Tibial nerve (tissue), 4 donors: ENCODE measurements at places on chromosomes 11 and 22. TPM values are rescaled to one million over a fixed set of nuclear protein-coding genes. Genes with fewer than 3 reads are reported as not detected.

ABCG4 gene
- total RNA-seq: not detected

NLRP10 gene
- 0.44 TPM for total RNA-seq

CST6 gene
- not detected for total RNA-seq

CBX7 gene
- 189 TPM for total RNA-seq

TIMP3 gene
- total RNA-seq: 952 TPM

ISX gene
- total RNA-seq: not detected

CARD16 gene
- total RNA-seq: 18.4 TPM

OR8A1 gene
- total RNA-seq: not detected

CRYBB3 gene
- total RNA-seq: not detected

OR52E6 gene
- total RNA-seq: not detected

APOA4 gene
- total RNA-seq: not detected

CAVIN3 gene
- total RNA-seq: 598 TPM

GRCh38 chr11:91952056-91952455 lies 272.6 kb upstream of the FAT3 start:
- no peaks in the 10 kb centered on the region for H3K36me3 ChIP-seq
- H3K27me3 ChIP-seq: no peaks in the 10 kb centered on the region
- H3K4me3 ChIP-seq: no peak overlapping the region
- H3K4me1 ChIP-seq: no peaks in the 10 kb centered on the region
- no peak for DNase-seq
- H3K27ac ChIP-seq: no peak overlapping the region

- no peak overlapping the region for H3K4me3 ChIP-seq
- no peak overlapping the region for H3K27ac ChIP-seq
- no peak for DNase-seq
- no peaks in the 10 kb centered on the region for H3K4me1 ChIP-seq
Measured at GRCh38 chr11:17259519-17259918, 17.0 kb upstream of the NUCB2 start.

DNA sequence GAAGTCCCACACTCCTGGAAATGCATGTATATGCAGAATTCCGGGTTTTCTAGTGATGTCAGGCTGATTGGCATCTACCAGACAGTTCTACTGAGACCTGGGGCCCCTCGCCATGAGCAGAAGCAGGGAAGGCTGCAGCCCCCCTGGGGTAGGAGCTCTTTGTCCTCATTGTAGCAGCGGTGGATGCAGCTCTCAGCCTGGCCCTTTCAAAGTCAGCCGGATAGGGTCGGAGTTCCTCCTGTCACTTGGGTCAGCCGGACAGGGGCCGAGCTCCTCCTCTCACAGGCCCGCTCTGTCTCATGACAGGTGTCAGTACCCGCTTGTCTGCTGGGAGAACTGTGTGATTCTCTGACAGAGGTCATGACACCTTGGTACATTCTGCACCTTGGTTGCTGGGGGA lies 30.0 kb downstream of the MRGPRD start:
- DNase-seq: no peak
- H3K4me1 ChIP-seq: peaks cover 7% of the 10 kb centered on the region
- no peak overlapping the region for H3K27ac ChIP-seq
- H3K27me3 ChIP-seq: no peaks in the 10 kb centered on the region
- H3K36me3 ChIP-seq: no peaks in the 10 kb centered on the region

DNA sequence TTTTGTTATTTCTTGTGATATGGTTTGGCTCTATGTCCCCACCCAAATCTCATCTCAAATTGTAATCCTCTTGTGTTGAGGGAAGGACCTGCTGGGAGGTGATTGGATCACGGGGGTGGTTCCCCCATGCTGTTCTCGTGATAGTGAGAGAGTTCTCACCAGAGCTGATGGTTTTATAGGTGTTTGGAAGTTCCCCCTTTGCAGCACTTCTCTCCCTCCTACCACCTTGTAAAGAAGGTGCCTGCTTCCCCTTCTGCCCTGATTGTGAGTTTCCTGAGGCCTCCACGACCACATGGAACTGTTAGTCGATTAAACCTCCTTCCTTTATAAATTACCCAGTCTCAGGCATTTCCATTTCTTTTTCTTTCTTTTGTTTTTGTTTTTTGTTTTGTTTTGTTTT lies 24.4 kb upstream of the SIK2 start:
- no peaks in the 10 kb centered on the region for H3K36me3 ChIP-seq
- no peaks in the 10 kb centered on the region for H3K4me1 ChIP-seq
- no peak overlapping the region for H3K4me3 ChIP-seq
- DNase-seq: no peak
- no peaks in the 10 kb centered on the region for H3K27me3 ChIP-seq
- H3K27ac ChIP-seq: no peak overlapping the region

DNA sequence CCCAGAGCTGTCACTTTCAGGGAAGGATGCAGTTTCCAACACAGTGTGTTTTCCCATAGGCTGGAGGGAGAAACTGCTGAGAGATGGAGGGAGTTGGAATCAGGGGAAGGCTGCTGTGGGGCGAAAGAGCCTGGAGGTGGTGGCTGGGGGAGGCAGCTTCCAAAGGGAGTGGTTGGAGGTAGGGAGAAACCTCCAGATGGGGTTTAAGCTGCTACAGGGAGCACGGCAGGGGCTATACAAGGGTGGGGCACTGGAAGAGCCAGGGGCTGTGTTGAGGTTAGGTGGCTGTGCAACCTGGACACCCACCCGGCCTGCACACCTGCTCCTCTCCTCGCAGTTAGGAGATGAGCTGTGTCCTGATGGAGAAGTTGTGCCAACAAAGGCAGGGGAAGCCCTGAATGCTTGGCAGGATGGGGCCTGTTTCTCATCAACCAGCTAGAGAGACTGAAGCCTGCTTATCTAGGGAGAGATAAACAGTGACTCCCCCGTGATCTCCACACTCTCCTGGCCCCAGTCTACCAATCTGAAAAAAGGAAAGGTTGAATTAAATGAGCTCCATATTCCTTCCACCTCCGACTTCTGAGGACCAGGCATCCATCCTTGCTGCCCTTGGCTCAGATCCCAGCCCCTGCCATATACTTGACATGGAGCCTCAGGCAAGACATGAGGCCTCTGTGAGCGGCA lies 3.6 kb upstream of the SLCO2B1 start:
- no peaks in the 10 kb centered on the region for H3K36me3 ChIP-seq
- no peaks in the 10 kb centered on the region for H3K27me3 ChIP-seq
- H3K4me3 ChIP-seq: no peak overlapping the region
- no peaks in the 10 kb centered on the region for H3K4me1 ChIP-seq
- DNase-seq: no peak

- no peaks in the 10 kb centered on the region for H3K27me3 ChIP-seq
- H3K27ac ChIP-seq: peak overlapping the region; percentile 79
- H3K36me3 ChIP-seq: no peaks in the 10 kb centered on the region
- H3K4me1 ChIP-seq: peaks cover 20% of the 10 kb centered on the region
- no peak overlapping the region for H3K4me3 ChIP-seq
Measured at GRCh38 chr11:130522284-130522961, 74.0 kb downstream of the ADAMTS15 start.

- H3K27me3 ChIP-seq: no peaks in the 10 kb centered on the region
- no peak overlapping the region for H3K4me3 ChIP-seq
- peaks cover 71% of the 10 kb centered on the region for H3K4me1 ChIP-seq
Measured at GRCh38 chr22:23248583-23248982, 68.3 kb downstream of the BCR start.

GRCh38 chr11:130118165-130118564 lies 41.4 kb upstream of the ST14 start:
- H3K4me1 ChIP-seq: peaks cover 34% of the 10 kb centered on the region
- H3K27me3 ChIP-seq: no peaks in the 10 kb centered on the region
- no peak for DNase-seq
- no peak overlapping the region for H3K4me3 ChIP-seq
- peaks cover 1% of the 10 kb centered on the region for H3K36me3 ChIP-seq

DNA sequence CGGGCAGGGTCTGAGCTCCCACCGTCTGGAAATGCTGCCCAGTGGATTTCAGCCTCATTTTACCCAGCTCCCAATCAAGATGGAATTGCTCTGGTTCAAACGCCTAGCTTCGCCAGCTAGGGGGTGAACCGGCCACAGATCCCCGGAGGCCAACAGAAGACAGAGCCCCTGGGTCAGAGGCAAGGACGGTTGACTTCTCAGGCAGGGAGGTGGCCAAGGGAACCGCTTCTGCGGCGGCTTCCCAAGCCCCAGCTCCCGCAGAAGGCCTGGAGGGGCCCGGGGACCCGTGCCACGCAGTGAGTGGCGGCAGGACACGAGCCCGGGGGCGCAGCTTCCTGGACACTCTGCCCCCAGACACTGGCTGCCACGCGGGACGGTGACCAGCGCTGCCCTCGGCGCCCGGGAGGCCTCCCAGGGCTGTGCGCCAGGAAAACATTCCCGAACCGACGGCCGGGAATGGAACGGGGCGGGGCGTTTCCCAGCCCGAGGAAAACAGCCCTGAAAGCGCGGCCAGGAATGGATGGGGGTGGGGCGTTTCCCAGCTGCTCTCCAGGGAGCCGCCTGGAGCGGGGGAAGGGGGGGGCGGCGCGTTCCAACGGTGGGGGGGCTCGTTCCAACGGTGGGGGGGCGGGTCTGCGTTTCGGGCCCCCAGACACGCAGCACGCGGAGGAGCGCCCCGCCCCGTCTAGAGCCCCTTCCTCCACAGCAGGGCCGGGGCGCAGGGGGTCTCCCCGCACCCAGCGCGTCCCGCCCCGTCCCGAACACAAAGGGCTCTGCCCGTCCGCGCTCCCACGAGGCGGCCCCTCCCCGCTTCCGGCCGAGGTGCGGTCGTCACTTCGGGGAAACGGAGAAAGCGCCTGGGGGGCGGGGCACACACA lies 13.5 kb upstream of the B4GALNT4 start:
- H3K36me3 ChIP-seq: no peaks in the 10 kb centered on the region
- DNase-seq: peak; percentile 92
- peak overlapping the region; percentile 27 for H3K4me3 ChIP-seq
- peak overlapping the region; percentile 99 for H3K27ac ChIP-seq
- peaks cover 12% of the 10 kb centered on the region for H3K27me3 ChIP-seq
- H3K4me1 ChIP-seq: peaks cover 18% of the 10 kb centered on the region

DNA sequence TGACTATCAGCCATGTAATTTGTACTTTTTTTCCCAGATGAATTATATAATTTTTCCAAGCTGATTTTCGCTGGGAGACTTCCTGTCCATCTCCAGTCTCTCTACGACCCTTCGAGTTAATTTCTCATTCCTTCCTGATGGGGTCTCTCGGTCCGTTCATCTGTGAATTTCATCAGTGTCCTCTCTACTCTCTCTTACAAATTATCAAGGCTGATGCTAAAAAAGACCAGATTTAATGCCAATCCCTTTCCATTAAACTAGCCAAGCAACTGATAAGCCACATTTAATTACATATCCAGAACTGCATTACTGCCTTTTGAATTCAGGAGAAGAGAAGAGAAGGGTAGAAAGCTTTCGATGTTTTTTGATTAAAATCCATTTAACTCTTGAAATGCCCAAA lies 25.8 kb downstream of the VSIG10L2 start:
- H3K27ac ChIP-seq: no peak overlapping the region
- no peak overlapping the region for H3K4me3 ChIP-seq
- H3K4me1 ChIP-seq: no peaks in the 10 kb centered on the region

GRCh38 chr11:72921028-72921716 lies 107.0 kb downstream of the ATG16L2 start:
- H3K27ac ChIP-seq: no peak overlapping the region
- no peaks in the 10 kb centered on the region for H3K4me1 ChIP-seq
- H3K4me3 ChIP-seq: no peak overlapping the region
- no peaks in the 10 kb centered on the region for H3K27me3 ChIP-seq
- DNase-seq: no peak
- H3K36me3 ChIP-seq: no peaks in the 10 kb centered on the region

- no peak overlapping the region for H3K4me3 ChIP-seq
- H3K27me3 ChIP-seq: no peaks in the 10 kb centered on the region
- no peak for DNase-seq
- no peaks in the 10 kb centered on the region for H3K4me1 ChIP-seq
Measured at GRCh38 chr11:62974848-62975522, 9.8 kb downstream of the SLC22A6 start.

DNA sequence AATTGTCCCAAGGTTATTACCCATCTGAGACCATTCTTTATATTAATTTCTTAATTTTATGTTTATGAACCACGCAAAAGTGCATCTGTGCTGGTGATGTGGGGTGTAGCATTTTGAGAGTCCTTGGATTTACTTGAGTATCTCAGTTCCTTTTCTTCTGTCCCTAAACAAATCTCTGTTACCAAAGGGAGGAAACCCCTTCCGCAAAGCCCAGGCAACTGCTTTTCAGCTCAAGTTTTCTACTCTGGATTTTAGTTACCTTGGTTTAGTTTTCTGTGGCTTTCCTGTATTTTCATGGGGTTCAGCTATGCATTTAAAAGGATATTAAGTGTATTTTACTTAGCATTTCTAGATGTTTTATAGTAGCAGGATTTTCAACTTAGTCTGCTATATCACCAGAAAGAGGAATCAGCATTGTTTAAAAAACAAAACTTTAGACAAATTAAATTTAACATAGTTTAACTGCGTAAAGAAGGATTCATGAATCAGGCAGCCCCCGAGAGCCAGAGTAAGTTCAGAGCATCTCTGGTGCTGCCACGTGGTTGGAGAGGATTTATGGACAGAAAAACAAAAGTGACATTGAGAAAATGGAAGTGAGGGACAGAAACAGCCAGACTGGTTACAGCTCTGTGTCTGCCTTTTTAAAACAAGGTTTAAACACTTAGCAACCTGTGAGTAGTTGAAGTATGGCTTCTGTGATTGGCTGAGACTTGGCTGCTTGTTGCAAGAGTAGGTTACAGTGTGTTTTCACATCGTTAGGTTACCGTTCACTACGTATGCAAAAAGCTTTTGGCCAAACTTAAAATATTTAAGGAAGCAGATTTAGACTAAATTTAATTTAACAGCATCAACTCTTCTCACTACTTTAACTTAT lies 9.6 kb downstream of the ADM start:
- H3K4me1 ChIP-seq: peaks cover 25% of the 10 kb centered on the region
- H3K27ac ChIP-seq: no peak overlapping the region
- no peak for DNase-seq
- H3K4me3 ChIP-seq: no peak overlapping the region
- H3K36me3 ChIP-seq: no peaks in the 10 kb centered on the region

- H3K36me3 ChIP-seq: no peaks in the 10 kb centered on the region
- no peak for DNase-seq
- H3K4me1 ChIP-seq: no peaks in the 10 kb centered on the region
- no peak overlapping the region for H3K27ac ChIP-seq
- H3K4me3 ChIP-seq: no peak overlapping the region
Measured at GRCh38 chr22:26436903-26437515, 7.9 kb downstream of the ASPHD2 start.

DNA sequence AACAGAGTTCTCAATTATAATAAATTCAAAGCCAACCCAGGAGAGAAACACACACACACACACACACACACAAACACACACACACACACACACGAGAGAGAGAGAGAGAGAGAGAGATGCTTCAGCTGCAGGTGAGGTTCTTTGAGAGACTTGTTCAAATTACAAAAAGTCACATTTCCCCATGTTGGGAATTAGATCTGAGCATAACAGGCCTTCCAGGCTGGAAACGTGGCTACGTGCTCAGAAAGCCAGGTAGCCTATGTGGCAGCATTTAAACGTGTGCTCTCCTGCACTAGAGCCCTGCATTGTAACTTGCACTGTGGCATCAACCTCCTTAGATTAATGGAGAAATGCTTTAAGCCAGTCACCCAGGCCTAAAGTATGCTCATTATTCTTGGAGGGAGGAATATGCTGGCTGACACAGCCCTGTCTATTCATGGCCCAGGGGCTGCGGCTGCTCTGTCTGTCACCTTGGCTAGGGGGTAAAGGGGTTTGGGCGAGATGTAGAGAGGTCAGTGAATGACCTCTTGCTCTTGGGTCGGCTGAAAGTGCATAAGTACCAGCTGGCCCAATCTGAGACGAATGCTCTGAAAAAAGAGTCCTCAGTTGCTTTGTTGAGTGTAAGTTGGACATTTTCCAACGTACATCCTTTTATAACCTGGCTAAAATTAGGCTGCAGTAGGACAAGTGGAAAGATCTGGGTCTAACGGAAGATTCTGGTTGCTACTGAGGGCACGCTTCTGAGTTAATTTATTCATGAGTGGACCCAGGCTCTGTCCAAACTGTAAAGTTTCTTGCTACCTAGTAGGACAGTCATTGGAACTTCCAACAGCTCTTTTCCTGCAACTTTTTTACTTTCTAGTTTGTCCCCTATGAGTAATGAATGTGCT lies 171.1 kb upstream of the SEZ6L start:
- no peak for DNase-seq
- H3K4me1 ChIP-seq: no peaks in the 10 kb centered on the region
- no peak overlapping the region for H3K27ac ChIP-seq
- no peaks in the 10 kb centered on the region for H3K27me3 ChIP-seq
- H3K36me3 ChIP-seq: no peaks in the 10 kb centered on the region
